Hematopoietic multipotent progenitor cell treated with erythropoietin and hydrocortisone succinate and interleukin-3 and kit ligand, for 15 days (in vitro differentiated cells): ENCODE measurements at places on chromosomes 12 and 14.
A peak's percentile ranks its signal among the peaks of the same experiment; 100 is the strongest.

GRCh38 chr12:19846574-19846973, 407.3 kb downstream of the AEBP2 start:
- no peak for DNase-seq

DNA sequence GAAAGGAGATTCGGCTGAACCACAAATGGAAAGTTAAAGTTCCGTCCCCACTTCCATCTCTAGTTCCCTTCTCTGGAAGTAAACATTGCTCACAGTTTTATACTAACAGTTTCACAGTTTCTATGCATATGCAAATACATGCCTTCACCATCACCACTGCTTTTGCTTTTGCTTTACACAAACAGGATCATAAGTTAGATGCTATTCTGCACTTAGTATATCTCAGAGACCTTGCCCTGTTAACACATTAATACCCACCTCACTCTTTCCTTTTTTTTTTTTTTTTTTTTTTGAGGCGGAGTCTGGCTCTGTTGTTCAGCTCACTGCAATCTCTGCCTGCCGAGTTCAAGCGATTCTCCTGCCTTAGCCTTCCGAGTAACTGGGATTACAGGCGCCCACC, 890 bp downstream of the TEP1 start:
- DNase-seq: no peak

GRCh38 chr12:123265851-123266678, 5.6 kb downstream of the CDK2AP1 start:
- no peak for DNase-seq

DNA sequence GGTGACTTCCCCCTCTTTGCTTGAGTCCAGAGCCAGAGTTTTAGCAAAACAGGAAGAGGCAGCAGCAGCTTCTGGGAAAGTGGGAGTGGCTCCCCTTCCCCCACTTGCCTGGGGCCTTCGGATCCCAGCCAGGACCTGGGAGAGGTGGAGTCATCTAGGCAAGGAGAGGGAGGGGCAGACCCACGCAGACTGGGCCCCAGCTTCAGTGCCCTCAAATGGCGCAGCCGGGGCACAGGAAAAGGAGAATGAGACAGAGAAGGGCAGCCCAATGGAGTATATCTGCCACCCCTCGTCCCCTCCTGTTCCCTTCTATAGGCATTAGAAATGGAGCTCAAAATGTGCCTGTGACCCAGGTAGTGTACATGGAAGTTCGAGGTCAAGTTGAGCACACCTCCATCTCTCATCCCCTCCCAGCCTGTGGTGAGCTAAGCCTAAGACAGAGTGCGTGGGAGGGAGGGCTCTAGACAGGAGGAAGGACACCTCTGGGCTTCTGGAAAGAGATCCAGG, 9.3 kb upstream of the HDAC7 start:
- no peak for DNase-seq

- no peak for DNase-seq
Observed at GRCh38 chr14:67438969-67439368, 27.0 kb upstream of the PLEK2 start.

- DNase-seq: no peak
Observed at GRCh38 chr14:56815745-56816144, 5.5 kb upstream of the OTX2 start.

DNA sequence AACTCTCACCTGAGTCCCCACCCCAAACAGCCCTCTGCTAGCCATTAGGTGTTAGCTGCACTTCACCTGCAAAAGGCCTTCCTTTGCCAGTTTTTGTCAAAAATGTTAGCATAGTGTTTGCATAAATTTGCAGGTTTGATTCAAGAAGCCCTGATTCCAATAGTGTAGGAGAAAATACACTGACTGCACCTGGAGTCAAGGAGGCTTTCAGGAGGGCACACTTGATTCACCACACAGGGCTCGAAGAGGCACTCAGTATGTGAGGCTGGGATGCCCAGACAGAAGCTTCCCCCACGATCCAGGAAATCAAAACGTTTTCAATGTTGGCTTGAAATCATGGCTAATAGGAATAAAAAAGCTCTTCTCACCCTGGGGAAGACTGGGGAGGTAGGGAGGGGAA, 40.5 kb upstream of the DDX11 start:
- DNase-seq: no peak

- DNase-seq: no peak
Observed at GRCh38 chr14:58571769-58572472, 65.8 kb upstream of the DACT1 start.

DNA sequence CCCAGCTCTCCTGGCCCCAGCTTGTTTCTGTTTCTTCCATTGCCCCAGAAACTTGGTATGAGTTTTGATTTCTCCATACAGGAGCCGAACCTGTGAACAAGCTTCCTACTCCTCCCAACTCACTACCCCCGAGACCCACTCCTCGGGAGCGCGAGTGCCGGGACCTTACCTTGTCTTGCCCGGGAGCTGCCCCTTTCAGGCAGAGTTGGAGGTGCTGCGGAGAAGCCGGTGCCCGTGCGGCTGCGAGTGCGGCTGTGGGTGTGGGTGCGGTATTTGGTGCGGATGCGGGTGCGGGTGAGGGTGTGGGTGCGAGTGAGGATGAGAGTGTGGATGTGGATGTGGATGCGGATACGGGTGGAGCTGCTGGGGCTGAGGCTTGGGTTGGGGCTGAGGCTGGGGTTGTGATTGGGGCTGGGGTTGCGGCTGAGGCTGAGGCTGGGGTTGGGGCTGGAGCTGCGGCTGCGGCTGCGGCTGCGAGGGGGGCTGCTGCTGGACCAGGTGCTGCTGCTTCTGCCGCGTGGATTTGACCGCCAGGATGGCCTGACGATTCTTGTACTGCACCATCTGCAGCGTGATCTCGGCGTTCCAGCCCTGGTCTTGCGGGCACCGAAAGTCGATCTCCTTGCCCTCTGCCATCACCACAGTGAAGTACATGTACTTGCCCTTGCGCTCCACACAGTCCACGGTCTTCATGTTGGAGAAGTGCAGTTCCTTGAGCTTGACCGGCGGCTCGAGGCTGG, 1.1 kb downstream of the PHLDA1 start:
- DNase-seq: no peak

GRCh38 chr14:55832122-55832911, 252.3 kb downstream of the KTN1 start:
- no peak for DNase-seq

DNA sequence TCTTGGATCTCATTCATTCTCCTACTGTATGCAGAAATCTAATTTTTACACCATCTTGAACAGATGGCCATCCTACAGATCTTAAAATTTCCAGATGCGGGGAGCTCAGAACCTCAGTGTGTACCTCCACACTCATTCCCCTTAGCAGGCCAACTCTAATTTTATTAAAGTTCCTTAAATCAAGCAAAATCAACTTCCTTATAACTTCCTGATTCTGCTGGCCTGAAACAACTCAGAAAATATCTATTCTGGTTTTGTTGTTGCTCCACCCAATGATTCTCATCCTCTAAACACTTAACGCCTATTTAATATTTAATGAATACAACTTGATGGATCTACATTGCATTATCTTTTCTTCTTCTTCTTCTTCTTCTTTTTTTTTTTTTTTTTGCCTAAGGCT, 3.1 kb downstream of the EMP1 start:
- no peak for DNase-seq

GRCh38 chr12:14951851-14952250, 9.6 kb downstream of the ARHGDIB start:
- no peak for DNase-seq

GRCh38 chr14:50198499-50198898, 32.9 kb downstream of the SOS2 start:
- DNase-seq: no peak

DNA sequence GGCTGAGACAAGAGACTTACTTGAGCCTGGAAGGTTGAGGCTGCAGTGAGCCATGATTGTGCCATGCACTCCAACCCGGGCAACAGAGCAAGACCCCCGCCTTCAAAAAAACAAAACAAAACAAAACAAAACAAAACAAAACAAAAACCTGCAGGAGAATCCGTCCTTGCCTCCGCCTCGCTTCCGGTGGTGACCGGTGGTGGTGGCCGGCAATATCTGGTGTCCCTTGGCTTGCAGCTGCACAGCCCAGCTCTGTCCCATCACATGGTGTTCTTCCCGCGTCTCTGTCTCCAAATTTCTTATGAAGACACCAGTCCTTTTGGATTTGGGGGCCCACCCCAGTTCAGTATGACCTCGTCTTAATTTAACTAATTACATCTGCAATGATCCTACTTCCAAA, 10.0 kb downstream of the SMIM41 start:
- DNase-seq: no peak

DNA sequence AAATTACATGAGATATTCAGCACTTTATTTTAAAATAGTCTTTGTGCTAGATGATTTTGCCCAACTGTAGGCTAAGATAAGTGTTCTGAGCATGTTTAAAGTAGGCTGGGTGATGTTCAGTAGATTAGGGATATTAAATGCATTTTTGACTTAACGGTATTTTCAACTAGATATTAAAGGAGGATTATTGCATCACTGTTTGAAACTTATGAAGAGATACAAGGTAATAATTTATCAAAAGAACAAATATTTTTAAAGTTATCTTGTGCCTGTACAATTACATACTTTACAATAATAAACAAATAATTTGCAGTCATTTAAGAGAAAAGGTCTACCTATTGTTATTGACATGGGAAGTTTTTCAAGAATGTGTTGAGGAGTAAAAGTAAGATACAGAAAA, 368.6 kb upstream of the DCN start:
- DNase-seq: no peak

GRCh38 chr14:78823035-78823434, 652.9 kb downstream of the NRXN3 start:
- DNase-seq: no peak

GRCh38 chr14:42862114-42862513, 1255.4 kb downstream of the LRFN5 start:
- DNase-seq: no peak

GRCh38 chr12:20374795-20375194, 6.5 kb downstream of the PDE3A start:
- DNase-seq: no peak

GRCh38 chr12:88518863-88519403, 61.3 kb downstream of the KITLG start:
- DNase-seq: no peak

- no peak for DNase-seq
Observed at GRCh38 chr12:11797317-11797913, 147.9 kb downstream of the ETV6 start.

GRCh38 chr12:132465269-132466190, 24.4 kb upstream of the FBRSL1 start:
- no peak for DNase-seq

DNA sequence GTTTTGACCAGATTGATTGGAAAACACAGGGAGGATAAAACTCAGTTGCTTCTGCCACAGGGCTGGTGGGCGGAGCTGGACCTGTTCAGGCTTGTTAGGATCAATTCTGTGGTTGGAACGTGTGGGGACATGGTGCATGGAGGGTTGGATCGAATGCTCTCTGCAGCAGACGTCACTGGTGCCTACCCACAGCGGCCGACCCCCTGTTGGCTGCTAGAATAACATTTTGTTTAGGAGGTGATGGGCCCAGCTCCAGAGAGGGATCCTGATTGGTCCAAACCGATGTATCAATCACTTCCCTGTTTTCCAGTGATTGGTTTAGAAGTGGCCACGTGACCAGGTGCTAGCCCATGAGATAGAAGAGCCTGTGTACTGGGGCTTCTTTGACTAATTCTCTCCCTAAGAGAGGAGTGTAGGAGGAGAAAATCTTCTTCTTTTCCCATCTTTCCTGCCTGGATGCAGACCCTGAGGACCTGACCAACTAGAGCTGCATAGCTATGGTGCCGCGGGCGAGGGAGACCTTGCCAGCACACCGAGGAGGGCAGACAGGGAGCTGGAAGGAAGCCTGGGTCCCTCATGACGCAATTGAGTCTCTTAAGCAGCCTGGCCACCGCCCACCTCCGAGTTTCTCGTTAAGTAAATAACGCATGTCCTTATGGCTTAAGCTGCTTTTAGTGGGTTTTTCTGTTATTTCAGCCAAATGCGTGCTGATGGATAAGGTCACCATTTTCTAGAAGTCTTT, 163.5 kb downstream of the AACS start:
- no peak for DNase-seq

GRCh38 chr12:50765095-50765911, 1.4 kb downstream of the ATF1 start:
- DNase-seq: peak; percentile 81

- DNase-seq: no peak
Observed at GRCh38 chr12:31961137-31961536, 1.9 kb downstream of the RESF1 start.

DNA sequence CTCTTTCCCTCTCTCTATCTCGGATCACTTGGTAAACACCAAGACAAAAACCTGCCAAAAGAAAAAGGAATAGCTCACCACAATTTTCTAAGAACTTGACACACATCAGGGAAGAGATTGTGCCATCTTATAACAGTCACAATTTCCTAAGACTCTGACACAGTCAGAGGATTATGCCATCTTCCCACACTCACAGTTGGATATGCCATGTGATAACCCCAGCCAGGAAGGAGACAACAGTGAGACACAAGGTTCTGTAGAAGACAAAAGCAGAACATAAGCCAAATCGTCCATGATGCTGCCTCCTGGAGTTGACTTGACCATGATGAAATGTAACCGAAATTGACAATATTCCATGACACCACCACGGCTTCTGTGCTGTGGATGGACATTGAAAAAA, 2.8 kb upstream of the CLEC9A start:
- no peak for DNase-seq

- DNase-seq: no peak
Observed at GRCh38 chr12:106030210-106031071, 108.3 kb downstream of the NUAK1 start.
